ENCODE measurements at places on chromosomes 7 and 10.

DNA sequence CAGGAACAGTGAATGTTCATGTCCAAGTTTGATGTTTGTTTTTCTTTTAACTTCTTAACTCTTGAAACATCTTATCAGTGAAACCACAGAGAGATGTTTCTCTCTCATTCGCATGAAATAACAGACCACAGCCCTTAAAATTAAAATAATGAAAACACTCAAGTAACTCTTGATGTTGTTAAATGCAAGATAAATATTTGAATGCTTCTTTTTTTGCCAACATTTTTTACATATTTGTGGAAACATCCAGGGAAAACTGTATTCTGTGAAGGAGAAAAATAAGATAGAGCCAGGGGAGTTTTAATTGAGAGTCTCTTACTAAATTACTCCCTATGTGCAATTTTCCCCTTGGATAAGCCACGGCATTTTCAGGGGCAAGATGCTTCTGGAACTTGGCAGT, 361.8 kb upstream of the MGMT start:
- DNase-seq, result no peak

DNA sequence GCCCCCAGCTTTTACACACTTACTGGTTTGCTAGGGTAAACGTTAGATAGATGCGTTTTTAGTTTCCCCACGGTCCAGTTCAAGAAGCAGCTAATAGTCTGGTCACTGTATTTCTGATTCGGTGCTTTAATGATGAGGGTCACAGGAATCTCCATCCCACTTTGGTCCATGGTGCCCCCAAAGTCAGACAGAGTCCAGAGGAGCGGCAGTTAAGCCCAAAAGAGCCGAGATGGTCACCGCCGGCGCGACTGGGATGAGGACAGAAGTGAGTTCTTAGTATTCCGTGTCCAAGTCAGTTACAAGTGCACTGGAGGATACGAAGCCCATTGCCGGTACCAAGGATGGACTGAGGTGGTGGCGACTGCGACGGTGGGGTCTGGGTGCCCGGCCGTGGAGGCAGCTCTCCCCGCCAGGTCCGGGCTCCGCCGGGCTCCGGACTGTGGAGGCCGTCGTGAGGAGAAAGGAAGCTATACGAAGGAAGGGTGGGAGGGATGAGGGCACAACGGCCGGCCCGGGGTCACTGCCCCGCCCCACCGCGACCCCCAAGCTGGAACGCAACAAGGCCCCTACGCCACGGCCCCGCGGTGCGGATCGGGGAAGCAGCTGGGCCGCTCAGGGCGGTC, 663 bp downstream of the HERPUD2 start:
- no peak for DNase-seq

DNA sequence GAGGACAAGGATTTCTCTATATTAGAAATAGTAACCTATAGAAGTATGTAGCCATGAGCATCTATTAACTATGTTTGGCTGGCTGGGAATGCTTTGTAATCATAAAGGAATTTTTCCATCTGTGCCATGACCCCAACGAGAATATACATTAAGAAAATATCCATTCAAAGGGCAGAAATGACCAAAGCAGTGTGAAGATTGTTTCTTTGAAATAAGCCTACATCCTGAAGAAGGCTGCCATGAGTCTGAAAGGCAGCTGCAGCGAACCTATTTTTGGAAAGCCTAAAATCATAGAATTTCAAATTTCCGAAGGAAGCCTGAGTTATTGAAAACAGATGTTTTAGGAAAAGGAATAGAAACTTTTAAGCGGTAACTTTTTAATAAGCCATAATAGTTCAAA, 244.2 kb upstream of the FOXK1 start:
- no peak for DNase-seq

DNA sequence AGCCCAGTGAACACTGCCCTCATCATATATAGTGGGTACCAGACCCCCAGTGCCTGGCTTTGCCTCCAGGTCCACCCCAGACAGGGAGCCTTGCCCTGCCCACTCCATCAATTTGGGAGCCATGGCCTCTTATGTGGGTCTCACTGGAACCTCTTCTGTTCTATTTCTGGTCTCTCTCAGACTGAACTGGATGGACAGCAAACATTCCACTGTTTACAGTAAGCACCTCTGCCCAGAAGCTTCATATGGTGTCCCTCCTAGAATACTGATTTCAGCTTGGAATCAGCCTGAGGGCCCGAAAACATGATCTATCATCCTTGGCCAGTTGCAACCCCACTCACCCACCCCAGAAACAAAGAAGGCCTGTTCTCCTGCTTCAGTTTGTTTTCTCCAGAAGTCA, 81.0 kb upstream of the SLF2 start:
- no peak for DNase-seq

DNA sequence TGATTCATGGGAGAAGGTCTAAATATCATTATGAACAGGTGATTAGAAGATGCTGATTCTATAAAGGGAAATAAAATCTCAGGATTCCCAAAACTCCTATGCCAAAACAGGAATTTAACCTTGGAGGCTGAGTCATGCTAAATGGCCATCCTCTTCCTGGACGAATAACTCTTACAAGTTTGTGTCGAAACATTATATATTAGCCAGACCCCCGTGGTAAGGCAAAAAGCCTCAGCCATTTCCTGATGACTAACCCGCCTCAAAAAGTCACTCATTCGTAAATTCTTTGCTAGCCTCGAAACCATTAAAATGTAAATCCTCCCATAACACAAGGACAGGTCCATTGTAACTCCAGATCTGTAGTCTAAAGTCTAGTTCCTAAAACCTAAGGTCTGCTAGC, 32.0 kb downstream of the CUL2 start:
- DNase-seq, result no peak

DNA sequence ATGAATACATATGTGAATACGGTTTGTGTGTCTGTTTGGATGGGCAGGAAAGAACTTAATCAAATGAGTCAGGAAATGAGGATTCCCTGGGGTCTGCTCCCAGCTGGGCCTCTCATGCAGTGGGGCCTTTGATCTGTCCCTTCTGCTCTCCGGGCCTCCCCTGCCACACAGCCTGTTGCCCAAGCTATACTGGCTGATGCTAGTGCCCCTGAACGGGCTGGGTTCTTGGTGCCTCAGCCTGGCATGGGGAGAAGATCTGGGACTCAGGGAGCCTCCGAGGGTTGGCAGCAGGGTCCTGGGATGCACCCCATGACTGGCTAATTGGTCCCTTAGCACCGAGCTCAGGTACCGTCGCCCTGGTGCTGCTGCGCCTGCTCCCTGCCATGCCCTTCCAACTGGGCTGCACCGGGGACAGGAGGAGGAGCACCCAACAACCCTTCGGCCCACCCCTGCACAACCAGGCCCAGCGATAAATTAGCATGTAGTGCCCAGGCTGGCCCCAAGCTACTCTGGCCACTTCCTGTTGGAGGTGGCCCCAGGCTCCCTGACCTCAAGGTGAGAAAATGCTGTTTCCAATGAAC, 59.9 kb upstream of the DUSP5 start:
- DNase-seq, result no peak

Data from activated T-helper 1 cell treated with anti-CD3 and anti-CD28 coated beads, Interleukin-2, amount 50 U/mL, for 16 hours (primary cell).